WERI-Rb-1 (cell line): ENCODE measurements at places on chromosomes 3 and 15.

- no peak for DNase-seq
These were observed 344.9 kb upstream of the SLCO3A1 start for GRCh38 chr15:91508633-91509032.

GRCh38 chr3:174253940-174254339 lies 605.2 kb upstream of the NAALADL2 start:
- DNase-seq: no peak

- no peak for DNase-seq
These were observed 2.1 kb upstream of the RHO start for GRCh38 chr3:129526121-129526900.

GRCh38 chr3:89358281-89358680 lies 250.9 kb downstream of the EPHA3 start:
- no peak for DNase-seq

DNA sequence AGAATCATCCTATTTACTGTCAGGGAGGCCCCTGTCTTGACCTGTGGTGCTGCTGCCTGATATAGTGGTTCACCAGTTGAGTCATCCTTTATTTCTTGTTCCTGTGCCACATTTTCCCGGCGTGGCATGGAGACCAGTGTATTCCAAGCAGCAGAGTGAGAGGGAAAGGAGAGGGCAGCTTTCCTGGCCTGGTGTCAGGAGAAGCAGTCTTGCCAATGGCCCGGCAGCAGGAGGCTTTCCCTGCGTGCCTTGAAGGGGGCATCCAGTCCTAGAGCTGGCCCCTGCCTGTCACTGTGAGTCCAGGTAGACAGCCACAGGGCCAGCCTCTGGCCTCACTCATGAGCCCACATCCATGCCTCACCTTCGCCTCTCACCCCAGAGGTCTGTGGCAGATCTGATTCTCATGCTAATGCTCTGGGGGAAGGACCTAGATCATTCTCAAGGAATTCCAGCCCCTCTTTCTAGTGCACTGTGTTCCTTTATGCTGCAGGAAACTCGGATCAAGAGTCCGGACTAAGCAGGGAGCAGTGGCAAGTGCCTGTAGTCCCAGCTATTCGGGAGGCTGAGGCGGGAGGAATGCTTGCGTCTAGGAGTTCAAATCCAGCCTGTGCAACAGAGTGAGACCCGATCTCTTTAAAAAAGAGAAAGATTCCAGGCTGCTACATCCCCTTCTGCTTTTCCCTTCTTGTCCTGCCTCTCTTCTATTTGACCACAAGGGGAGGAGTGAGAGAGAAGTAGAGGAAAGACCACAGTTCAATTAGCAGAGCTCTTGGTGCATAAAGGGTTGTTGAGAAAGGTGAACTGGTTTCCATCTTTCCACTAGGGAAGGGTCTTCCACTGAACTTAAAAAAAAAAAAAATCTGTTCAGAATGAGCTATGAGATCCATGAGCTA lies 66.8 kb upstream of the HACD2 start:
- no peak for DNase-seq
